ENCODE measurements at places on chromosomes 1 and 21. TPM values are rescaled to one million over a fixed set of nuclear protein-coding genes. Genes with fewer than 3 reads are reported as not detected.

The LAD1 gene
- 0.48 TPM for total RNA-seq

The ELAPOR1 gene
- total RNA-seq = 0.13 TPM

The OR2T35 gene
- total RNA-seq = not detected

The NUDC gene
- total RNA-seq = 75.1 TPM

The GPX7 gene
- 55.5 TPM for total RNA-seq

The ICOSLG gene
- total RNA-seq = not detected

The KIF26B gene
- 2.7 TPM for total RNA-seq

The TTC22 gene
- total RNA-seq = not detected

The IQCC gene
- total RNA-seq = 4.6 TPM

The KCNE2 gene
- not detected for total RNA-seq

The HHIPL2 gene
- total RNA-seq = not detected

The OSCP1 gene
- total RNA-seq = 10.5 TPM

The ZMYND12 gene
- 0.96 TPM for total RNA-seq

The SPRR1B gene
- not detected for total RNA-seq

The SPRR3 gene
- not detected for total RNA-seq

The KRTAP19-1 gene
- total RNA-seq = not detected

The C2CD4D gene
- total RNA-seq = not detected

The NBPF6 gene
- not detected for total RNA-seq

The SPRR5 gene
- not detected for total RNA-seq

The USP21 gene
- 24.3 TPM for total RNA-seq

The PLEKHN1 gene
- not detected for total RNA-seq

The HCRTR1 gene
- total RNA-seq = not detected

The VPS13D gene
- total RNA-seq = 17.0 TPM

The MYCL gene
- 0.52 TPM for total RNA-seq

The CFAP107 gene
- total RNA-seq = not detected

The AMY1B gene
- not detected for total RNA-seq

The MSH4 gene
- total RNA-seq = not detected

The FCRL5 gene
- not detected for total RNA-seq

The GJC2 gene
- total RNA-seq = 4.6 TPM

The OPTC gene
- not detected for total RNA-seq

The NBPF20 gene
- total RNA-seq = 1.0 TPM

The ADAMTS1 gene
- 15.6 TPM for total RNA-seq

The RBM11 gene
- 0.52 TPM for total RNA-seq

The CAPZB gene
- total RNA-seq = 156 TPM

The S100A3 gene
- 7.1 TPM for total RNA-seq

The ZNF496 gene
- 51.2 TPM for total RNA-seq

The SLC1A7 gene
- total RNA-seq = not detected

The TMEM53 gene
- total RNA-seq = 7.9 TPM

The INPP5B gene
- 15.0 TPM for total RNA-seq

The S100A1 gene
- not detected for total RNA-seq

The PLA2G2C gene
- not detected for total RNA-seq

The RSPH1 gene
- total RNA-seq = not detected

The ACTN2 gene
- total RNA-seq = 1.6 TPM

The IGSF3 gene
- 0.32 TPM for total RNA-seq

The FMO2 gene
- total RNA-seq = 23.1 TPM

The FAM131C gene
- total RNA-seq = not detected

The MAP3K7CL gene
- total RNA-seq = 9.3 TPM

The PTGFRN gene
- total RNA-seq = 27.0 TPM

The LYPD8 gene
- total RNA-seq = not detected

The MPL gene
- not detected for total RNA-seq

All from epithelial cell of alveolus of lung (primary cell).